ENCODE measurements at places on chromosomes 12 and 14.

DNA sequence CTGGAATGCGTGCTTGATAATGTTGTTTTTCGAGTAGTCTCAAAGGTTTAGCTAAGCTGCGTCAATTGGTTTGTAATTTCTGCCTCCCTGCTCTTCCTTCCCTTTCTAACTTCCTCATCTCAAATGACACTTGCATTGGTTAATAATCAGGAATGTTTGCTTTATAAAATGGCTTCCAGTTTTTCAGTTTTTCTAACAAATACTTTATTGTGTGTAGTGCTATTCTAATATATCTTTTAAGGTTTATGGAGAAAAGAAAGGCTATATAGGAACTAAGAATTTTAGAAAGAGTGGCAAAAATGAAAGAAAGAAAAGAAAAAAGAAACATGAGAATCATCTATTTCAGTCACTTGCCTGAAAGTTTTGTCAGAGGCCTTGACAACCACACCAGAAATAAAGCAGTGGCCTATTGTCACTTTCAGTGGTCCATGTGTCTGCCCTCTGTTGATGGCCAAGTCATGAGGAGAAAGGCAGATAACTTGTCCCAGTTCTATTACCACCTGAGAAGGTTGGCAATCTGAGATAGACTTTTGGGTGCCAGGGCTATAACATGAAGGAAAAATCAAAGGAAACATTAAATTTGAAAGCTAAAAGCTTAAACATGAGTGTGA, 221.9 kb upstream of the KITLG start:
- DNase-seq: peak; percentile 0

- peak; percentile 7 for DNase-seq
These were observed 117.2 kb upstream of the PMCH start for GRCh38 chr12:102314821-102315220.

DNA sequence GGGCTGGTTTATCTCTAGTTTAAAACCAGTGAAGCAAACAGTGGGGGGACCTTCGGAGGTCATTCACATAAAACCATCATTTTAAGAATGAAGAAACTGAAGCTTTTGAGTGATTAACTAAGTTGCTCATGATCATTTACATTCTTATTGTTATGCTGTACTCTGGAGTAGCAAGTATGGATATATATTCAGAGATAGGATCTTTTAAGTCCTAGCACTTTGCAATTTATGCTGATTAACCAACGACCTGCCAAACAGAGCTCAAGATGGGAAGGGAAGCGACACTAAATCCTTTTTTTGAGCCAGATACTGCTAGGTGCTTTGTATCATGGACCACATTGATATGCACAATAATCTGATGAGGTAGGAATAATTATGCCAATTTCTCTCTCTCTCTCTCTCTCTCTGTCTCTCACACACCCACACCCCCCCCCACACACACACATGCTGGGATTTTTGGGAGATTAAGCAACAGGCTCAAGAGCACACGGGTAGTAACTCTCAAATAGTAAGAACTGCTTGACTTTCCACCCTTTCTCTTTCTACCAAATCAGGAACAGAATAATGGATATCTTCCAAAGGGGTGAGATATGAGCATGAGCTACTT, 303.4 kb downstream of the APAF1 start:
- DNase-seq: no peak

DNA sequence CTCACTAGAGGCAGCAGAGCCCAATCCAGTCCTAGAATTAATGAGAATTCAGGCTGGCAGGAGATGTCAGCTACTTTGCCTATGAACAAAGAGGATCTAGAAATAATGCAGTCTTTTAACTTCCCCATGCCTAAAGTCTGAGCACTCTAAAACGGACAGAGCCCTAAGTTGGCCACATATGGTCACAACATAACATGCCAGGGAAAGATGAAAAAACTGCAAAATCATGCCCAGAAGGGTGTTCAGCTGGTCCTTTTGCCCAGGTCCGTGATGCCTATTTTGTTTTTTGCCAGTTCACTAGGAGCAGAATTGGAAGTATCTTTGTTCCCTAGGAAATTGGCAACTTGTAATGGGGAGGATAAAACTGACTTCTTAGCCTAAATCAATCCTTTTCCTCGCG, 20.3 kb upstream of the LMNTD1 start:
- DNase-seq: no peak

DNA sequence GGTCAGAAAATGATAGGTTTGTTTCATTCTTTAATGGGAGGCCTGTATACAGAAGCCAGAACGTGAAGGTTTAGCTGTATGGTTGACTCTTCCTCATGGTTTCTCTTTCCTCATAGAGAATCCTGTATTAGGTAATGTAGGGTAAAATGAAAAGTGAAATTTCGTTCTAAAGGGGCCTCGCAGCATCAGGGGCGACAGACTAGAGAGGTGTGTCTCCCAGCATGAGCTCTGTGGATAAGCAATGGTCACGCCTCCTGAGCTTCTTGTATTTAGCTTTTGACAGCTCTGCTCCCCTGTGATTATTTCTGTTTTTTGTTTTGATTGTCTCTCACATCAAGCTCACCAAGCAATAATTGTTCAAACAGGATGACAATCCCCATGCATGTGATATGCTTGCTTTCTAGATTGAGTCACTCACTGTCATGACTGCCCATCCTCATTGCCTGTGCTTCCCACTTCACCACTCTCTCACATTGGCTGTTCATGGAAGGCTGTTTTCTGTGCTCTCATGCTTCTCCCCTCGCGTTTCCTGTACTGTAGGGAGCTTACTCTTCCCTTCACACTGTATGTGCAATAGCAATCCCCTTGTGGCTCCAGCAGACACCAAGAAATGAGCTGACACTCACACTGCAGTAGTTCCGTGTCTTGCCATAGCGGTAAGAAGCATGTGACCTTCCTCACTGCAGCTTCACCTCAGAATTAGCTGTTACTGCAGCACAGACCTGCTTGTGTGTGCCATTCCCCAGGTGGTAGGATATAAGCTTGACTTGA, 44.0 kb downstream of the RAD52 start:
- DNase-seq: no peak
